ENCODE measurements at places on chromosomes 7 and 10.

GRCh38 chr10:123996302-123996701 is 97.1 kb downstream of the CHST15 start:
- DNase-seq, result no peak

DNA sequence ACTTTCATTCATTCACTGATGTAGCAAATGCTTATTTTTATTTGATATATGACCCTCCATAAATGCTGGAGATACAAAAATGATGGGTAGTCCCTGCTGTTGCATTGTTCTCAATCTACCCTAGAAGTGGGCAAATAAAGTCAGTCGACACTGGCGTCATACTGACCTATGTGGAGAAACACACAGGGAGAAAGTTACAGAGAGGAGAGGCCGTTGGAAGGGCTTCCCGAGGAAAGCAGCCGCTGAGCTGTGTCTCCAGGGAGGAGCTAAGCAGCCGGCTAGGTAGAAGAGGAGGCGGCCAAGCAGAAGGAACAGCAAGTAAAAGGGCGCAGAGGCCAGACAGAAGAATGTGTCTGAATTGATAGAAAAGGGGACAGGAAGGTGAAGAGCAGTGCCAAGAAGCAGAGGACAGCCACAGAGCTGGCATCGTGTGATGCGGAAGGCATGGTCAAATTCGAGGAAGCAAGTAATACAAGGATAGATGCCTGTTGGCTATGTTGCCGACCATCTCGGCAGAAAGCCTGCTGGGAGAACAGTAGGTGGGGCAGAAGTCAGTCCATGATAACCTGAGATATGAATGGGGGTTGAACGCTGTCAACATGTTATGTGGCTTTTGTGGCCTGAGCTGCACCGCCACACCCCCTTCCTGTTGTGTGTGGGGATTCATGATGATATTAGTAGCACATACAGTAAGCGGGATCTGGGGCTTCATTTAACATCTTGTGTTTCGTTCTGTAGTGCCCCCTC is 25.9 kb downstream of the ST8SIA6 start:
- no peak for DNase-seq

- DNase-seq, result no peak
These were observed 8.7 kb downstream of the ATP6V0E2 start for GRCh38 chr7:149882248-149883047.

GRCh38 chr7:115292381-115292780 is 370.5 kb downstream of the MDFIC start:
- no peak for DNase-seq

DNA sequence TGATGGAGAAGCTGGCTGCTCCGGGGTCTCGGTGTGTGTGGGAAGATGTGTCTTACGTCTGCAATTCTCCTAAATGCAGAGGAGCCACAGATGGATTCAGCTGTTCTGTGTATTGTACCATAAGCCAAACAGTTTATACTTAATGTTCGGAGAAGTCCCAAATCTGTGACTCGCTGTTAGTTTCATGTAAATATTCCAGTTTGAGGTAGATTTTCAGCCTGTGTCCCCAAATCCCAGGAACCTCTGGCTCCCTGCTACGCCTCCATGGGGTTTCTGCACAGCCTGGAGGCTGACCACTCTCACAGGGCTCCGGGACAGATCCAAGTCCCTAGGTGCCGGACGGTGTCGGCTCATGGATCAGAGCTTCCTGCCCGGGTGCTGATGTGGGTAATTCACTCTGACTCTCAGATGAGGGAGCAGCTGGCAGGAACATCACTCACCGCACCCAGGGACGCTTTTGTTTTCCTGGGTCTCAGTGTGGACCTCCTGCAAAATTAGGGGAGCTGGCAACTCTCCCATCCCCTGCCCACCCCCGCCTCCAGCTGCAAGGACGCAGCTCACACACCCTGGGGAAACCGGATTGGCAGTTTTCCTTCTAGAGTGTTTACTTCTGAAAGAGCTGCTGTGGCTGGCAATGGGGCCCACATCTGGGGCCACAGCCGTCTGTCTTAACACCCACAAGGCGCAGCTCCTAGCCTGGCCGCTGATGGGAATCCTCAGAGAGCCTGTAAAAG is 421.1 kb upstream of the FOXK1 start:
- no peak for DNase-seq

DNA sequence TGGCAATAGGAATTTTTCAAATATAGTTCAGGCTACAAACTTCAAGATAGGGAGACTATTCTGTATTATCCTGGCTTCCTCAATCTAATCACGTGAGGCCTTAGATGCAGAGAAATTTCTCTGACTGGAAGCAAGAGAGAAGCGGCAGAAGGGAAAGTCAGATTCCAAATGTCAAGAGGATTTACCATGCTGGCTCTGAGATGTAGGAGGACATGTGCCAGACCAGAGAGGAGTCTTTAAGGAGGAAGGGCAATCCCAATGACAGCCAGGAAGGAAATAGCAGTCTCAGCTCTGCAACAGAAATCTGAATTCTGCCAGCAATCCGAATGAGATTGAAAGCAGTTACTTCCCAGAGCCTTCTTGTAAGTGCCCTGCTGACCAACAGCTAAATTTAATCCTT is 57.4 kb downstream of the NUTM2E start:
- no peak for DNase-seq

- DNase-seq, result no peak
These were observed 117.2 kb downstream of the ANLN start for GRCh38 chr7:36506820-36507219.

DNA sequence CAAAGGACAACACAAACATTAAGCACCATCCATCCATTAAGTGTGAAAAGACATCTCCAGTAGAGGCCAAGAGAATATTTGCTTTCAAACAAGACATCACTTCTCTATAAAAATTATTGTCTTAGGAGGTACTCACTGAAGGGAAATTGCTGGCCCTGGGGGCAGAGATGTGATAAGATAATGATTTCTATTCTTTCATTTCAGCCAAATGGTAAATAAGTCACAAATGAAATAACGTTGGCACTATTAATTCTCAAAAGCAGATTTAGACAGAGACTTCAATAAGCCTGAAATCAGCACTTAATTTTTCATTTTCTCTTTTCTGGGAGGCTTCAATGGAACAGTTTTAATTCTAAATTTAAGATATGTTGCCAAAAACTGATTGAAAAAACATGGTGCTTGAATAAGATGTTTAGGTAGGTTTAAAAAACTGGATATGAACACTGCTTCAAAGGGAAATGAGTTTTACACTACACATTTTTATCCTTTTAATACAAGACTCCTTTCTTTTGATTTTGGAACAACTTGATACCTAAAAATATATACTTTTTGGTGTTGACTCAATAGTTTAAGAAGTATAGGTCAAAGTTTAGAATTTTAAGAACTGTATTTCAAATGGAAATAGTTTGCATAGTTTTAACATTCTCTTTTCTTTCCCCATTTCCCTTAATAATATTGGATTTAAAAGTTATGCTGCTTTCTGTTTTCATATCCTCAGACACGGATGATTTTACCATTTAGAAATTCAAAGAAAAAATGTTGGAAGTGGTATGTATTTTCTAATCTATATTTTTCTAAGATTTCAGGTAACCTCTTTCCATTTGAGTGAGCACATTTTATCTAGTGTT is 204.0 kb downstream of the AHR start:
- DNase-seq, result peak; percentile 22

DNA sequence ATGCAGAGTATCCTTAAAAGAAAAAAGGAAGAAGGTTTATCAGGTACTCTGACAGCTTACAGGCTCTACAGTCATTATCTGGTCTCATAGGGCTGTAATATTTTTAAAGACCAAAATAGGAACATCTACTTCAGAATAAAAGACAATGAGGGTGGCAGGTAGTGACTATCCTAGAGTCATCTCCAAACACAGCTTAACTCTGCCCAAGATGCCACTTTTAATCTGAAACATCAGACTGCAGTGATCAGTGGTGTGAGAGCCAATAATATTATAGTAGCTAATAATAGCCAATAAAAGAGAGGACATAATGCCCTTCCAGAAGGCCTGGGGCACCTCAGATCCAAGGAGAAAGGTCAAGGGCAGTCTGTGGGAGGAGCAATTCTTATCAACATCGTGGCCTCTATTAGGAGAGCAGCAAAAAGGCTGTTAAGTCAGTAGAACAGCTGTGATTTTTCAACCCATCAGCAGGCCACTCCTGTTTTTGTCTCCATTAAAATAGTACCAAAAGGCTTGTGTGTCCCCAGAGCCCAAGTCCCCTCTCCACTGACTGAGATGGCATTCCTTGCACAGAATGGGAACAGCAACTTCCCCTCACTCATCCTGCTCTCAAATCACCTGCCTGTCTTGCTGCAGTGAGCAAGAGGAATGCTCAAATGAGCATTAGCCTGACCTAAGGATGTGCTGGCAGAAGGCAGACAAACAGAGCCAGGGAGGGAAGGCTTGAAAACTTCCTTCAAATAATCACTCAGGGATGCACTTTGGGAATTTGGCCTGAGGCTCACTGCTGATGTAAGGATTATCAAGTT is 20.7 kb upstream of the SPOCK2 start:
- DNase-seq, result no peak
